RWPE1 (cell line): ENCODE measurements at places on chromosomes 3 and 15.

DNA sequence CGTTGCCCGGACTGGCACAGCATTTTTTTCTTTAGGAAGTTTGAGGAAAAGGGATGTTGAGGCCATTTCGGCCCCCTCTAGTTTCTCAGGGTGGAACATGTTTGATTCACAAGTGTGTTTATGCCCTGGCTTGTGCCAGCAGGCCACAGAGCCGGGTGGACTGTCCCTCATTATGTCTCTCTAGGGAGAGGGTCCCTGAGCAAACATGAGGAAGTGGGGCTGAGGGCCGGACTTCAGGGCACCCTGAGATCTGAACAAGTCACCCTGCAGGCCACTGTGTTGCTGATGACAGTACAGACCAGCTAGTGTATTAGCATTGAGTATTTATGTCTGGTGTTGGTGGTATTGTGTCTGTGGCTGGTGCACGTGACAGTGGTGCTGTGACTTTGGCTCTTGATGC is 34.9 kb downstream of the RNU5B-1 start:
- no peak for DNase-seq

DNA sequence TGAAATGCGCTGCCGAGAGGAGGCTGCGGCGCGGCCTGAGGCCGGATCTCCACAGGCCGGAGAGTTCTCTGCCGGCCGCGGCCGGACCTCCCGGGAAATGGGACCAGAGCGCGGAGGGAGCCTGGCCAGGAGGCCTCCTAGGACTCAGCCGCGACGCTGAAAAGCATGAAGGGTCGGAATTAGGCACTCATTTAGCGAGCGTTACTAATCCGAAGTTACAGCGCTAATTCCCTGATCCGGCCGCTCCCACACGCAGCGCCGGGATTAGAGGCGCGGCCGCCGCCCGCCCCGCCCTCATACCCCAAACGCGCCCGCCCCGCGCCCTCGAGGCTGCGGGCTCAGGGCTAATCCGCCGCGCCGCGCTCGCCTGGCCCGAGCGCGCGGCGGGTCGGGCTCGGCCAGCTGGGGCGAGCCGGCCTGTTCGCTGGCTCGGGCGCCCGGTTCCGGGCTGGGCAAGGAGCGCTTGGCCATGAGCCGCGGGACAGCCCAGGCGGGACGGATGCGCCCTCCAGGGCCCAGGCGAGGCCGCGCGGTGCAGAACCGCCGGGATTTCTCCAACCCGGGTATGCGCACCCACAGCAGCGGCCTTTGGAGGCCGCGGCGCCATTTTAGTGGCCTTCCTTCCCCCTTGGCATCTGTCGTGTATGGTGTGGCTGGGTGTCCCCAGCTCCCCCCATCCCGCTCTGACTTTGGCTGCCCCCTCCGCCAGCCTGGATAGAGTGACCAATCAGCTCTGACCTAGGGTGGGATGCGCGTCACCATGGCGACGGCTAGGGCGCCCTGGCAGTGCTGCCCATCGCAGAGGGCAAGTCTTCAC is 36.8 kb upstream of the POLG start:
- no peak for DNase-seq

GRCh38 chr15:63683343-63683951 is 86.3 kb downstream of the FBXL22 start:
- no peak for DNase-seq

- DNase-seq: no peak
These were observed 204.3 kb upstream of the SLC2A2 start for GRCh38 chr3:171230865-171231264.

DNA sequence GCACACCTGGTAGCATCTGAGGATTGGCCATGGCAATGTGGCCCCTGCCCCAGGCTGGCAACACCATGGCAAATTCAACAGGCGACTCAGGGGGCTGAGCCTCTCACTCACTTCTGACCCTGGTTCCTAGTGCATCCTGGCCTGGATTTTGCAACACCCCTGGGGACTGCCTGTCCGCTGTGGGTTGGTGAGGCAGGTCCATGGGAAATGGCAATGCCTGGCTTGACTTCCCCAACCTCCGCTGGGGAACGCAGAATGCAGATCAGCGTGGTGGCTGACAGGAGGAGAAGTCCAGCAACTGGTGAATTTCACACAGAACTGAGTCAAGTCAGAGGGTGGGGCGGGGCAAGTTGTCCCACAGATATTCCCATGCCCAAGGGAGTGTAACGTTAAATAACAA is 3.9 kb upstream of the PSTPIP1 start:
- no peak for DNase-seq

DNA sequence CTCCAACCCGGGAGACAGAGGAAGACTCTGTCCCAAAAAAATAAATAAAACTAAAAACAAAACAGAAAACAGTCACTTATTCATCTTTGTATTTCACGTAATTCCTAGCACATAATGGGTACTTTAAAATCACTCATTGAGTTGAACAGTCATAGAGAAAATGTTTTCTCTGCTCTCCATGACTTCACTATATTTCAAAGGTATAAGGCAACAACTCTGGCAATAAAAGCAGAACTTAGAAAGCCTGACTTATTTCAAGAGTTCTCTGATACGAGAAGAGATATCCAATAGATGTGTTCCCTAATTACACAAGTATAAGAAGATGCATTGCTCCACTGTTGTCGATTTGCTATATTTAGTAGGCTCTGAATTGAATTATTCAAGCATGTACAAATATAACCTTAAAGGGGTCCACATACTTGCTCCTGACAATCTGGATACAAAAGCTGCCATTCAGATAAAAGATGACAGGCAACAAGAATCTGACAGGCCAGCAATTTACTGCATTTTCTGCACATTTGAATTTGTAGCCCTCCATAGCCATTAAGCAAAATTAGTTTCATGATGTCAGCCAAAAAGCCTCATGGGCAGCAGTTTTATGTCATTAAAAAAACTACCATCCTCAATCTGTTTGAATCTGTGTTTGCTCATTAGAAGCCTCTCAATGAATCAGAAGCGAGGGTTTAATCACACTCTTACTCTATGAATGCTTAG is 47.9 kb downstream of the PEAK1 start:
- DNase-seq: no peak

GRCh38 chr3:32401126-32401525 is 9.5 kb downstream of the CMTM7 start:
- no peak for DNase-seq

DNA sequence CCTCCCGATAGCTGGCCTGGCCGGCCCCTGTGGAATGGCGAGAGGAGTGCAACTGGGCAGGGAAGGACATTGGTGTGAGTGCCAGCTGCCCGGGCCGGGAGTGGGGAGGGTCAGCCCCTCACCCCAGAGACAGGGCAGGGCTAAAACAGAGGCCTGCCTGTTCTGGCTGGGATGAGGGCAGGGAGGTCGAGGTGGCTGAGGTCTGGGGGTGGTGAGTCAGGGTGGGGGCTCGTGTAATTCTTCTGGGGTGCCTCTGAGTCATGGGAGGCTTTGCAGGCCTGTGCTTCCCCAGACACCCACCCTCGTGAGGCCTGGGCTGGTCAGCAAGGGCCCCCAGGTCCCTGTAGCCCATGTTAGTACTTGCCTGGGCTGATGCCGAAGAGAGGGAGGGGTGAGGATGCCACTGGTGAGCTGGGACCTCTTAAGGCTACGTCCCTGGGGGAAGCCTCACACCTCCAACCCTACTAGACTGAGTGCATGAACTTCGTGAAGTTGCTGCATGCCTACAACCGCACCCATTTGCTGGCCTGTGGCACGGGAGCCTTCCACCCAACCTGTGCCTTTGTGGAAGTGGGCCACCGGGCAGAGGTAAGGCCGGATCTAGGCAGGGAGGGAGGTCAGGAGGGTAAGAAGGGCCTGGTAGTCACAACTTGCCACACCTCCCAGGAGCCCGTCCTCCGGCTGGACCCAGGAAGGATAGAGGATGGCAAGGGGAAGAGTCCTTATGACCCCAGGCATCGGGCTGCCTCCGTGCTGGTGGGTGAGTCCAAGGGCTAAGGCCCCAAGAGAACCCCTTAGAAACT is 1.7 kb downstream of the SEMA3B start:
- DNase-seq: no peak

- DNase-seq: no peak
These were observed 148.4 kb downstream of the CNTN4 start for GRCh38 chr3:2246873-2247648.

DNA sequence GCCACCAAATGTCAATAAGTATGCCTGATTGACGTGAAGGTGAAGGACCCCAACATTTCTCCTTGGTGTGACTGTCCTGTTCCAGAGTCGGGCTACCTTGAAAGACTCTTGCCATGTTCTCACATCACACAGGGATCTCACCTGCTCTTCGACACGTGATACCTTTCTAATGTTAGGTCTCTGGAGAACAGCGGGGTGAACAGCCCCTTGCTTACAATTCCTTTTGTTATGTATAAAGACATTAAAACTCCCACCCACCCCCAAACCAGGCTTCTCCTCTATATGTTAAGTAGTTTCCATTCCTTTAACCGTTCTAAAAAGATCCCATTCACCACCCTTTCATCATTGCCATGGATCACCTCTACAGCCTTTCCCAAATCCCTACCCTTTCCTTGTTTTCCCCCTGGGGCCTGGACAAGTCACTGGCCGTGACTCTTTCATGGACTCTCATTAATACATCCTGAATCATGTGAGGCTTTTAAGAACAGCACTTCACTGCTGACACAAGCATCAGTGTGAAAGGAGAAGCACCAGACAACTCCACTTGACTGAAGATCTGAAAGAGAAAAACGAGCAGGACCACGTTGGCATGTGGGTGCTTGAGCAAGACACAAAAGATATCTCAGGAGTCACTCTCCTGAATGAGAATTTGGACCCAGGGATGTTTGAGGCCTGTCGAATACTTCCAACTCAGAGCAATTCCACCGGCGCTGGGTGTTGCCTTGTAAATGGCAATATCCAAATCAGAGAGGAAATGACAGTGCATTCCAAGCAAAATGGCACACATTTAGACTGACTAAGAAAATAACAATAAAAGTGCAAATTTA is 115.0 kb downstream of the FOXP1 start:
- no peak for DNase-seq

GRCh38 chr15:71290881-71291635 is 175.8 kb downstream of the THSD4 start:
- no peak for DNase-seq

DNA sequence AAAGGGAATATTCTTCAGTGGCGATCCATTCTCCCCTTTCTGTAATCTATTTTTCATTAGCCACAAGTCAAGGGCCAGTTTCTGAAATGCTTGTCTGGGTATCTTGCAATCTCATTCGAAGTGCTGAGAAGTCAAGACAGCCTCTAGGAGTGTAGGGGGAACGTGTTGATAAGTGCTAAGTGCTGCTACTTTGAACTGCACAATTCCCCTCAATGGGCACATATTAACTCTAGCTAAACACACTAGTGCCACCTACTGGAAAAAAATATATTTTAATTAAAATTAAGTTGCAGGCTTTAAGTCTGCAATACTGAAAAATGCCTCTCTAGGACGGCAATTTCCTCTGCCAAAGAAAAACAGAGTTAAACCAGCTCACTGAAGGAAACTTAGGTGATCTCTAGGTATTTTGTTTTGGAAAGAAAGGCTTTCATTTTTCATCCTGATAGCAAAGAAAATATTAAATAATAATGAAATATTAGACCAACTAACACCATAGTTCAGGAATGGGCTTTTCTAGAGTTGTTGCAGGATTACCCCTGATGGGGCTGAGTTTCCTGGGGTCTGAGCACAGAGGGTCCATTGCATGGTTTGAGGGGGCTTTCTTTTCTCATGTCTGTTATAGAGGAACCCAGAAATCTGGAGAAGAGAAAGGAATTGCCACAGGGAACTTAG is 181.9 kb upstream of the KBTBD8 start:
- DNase-seq: peak; percentile 30

- DNase-seq: no peak
These were observed 20.9 kb downstream of the PLA2G4D start for GRCh38 chr15:42073418-42073817.

DNA sequence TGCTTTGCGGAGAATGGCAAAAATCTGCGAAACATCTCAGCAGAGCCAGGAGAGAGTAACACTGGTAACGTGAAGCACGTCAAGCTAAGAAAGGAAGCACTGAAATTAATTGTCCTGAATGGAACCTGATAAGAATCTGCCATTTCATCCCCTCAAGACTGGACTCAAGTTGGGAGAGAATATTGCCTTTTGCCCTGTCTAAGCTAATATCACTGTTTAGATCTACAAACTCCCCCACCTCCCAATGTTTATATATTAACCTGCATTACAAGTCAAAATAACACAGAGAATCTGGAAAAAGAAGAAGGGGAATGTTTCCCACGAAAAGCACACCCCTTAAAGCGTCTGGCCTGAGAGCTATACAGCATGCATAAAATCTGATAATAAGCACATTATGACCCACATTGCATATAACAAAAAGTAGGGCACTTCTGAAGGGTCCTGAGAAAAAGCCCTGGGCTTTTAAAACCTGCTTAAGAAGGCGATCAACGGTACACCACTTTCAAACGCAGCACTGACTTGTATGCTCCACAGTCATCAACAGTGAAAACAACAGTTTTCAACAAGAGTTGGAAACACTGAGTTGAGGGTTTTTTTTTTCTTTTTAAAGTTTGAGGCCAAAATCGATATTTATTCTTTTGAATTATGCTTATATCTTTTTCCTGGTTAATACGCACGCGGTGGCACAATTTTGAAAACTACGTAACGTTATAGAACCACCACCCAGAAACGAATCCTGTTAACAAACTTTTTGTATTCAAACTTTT is 1.4 kb upstream of the KAT2B start:
- DNase-seq: no peak

DNA sequence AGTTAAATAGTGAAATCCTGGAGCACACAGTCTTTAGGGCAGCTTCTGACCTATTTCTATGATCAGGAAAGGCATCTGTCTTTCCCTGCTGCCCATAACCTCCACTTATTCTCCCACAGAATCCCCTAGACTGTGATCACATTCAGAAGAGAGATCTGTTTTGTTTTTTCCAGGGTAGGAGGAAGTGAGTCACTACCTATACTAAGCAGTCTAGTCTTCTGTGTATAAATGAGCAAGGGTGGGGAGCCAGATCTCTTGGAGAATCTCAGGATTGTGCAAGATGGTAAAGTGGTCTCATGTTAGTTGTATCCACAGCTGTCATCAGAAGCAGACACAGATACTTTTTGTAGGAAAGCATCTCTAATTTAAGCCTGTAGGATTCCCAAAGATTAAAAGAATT is 11.8 kb upstream of the FBXO22 start:
- DNase-seq: peak; percentile 46

DNA sequence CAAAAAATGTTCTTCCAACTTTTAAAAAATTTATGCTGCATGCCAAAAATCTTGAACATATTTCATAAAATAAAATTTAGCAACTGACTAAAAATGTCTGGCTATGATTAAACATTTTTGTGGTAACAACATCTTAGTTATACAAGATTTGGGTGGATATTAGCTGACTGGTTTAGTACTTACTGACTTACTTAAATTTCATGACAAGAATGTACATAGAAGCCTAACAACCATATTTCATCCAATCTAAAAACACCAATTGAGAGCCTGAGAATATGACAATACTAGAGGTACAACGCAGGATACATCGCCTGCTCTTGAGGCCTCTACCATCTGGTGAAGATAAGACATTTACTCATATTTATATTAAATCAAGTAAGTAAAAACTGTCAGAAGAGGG is 34.6 kb downstream of the GNB4 start:
- no peak for DNase-seq

- DNase-seq: no peak
These were observed 1.4 kb upstream of the PRKCI start for GRCh38 chr3:170220871-170221270.

- DNase-seq: peak; percentile 78
These were observed 1.1 kb upstream of the EPHA6 start for GRCh38 chr3:96813134-96813819.
